ENCODE measurements at places on chromosomes 12 and 14.

- no peak for DNase-seq
These were observed 62.6 kb downstream of the FAR2 start for GRCh38 chr12:29211696-29212095.

GRCh38 chr12:111386885-111387284 is 18.0 kb upstream of the PHETA1 start:
- DNase-seq = no peak

DNA sequence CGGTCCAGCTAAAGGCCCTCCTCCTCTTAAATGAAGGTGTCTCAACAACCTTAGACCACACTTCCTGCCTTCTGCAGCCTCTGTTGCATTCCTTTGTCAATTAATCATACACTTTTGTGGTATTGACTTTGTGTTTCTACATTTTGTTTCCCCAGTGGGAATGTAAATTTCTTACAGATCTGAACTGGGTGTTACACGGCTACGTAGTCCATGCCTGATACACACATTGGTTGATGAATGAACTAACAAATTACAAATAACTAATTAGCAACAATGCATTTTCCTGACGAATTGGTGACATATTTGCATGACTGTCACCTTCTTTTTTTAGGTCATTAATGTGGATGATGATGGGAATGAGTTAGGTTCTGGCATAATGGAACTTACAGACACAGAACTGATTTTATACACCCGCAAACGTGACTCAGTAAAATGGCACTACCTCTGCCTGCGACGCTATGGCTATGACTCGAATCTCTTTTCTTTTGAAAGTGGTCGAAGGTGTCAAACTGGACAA is 15.2 kb upstream of the CCT2 start:
- DNase-seq = no peak

GRCh38 chr12:132165584-132165983 is 21.3 kb downstream of the NOC4L start:
- no peak for DNase-seq

DNA sequence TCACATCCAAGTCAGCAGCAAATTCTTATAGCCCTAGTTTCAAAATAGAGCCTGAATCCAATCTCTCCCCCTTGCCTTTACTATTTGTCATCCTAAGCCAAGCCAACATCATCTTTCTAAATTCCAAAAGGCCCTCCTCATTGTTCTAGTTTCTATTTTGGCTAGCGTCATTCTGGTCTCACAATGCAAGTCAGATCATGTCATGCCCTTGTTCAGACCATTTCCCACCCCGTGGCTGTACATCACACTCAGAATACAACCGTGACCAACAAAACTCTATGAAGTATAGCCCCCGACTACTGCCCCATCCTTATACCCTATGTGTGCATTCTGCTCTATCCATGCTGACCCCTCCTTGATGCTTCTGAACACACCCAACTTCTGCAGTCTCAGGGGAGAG is 12.3 kb upstream of the GNG2 start:
- no peak for DNase-seq

DNA sequence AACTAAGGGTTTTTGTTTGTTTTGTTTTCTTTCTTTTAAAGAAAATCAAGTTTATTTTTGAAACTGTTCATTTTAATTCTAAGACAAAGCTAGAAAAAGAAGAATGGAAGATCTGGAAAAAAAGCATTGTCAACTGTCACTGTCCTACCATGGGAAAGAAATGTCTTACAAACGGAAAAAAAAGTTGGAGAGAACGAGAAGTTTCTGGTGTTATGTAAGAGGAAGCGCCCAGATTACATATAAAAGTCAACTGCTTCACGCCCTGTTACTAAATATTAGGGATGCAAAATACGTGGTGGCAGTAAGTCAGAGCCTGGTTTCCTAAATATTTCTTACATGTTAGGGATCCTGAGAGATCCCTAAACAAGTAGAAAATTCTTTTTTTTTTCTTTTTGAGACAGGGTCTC is 14.3 kb upstream of the FBXL14 start:
- no peak for DNase-seq

GRCh38 chr12:67038486-67038885 is 230.7 kb upstream of the CAND1 start:
- no peak for DNase-seq

- DNase-seq = no peak
These were observed 1.2 kb downstream of the PITPNM2 start for GRCh38 chr12:123149501-123150274.

GRCh38 chr12:19891936-19892591 is 452.8 kb downstream of the AEBP2 start:
- DNase-seq = no peak

DNA sequence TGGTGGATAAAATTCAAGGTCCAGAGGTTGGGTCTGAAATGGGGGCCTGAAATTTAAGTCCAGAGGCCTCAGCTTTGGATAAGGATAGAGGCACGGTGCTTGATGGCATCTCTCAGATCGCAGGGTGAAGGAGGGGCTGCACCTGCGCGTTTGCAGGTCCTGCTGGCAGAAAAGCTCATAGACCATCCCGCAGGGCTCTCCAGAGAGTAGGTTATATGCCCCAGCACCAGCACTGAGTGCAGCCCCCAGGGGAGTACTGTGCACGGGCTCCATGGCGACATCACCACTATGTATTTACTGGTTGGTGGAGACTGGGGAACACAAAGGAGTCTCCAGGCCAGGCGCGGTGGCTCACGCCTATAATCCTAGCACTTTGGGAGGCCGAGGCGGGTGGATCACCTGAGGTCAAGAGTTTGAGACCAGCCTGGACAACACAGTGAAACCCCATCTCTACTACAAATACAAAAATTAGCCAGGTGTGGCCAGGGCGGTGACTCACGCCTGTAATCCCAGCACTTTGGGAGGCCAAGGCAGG is 4.3 kb upstream of the CD63 start:
- DNase-seq = no peak

- DNase-seq = no peak
These were observed 82.3 kb downstream of the SPPL3 start for GRCh38 chr12:120821878-120822277.

GRCh38 chr12:7141351-7142005 is 11.3 kb downstream of the CLSTN3 start:
- DNase-seq = no peak

GRCh38 chr12:48118284-48118871 is 786 bp upstream of the PFKM start:
- DNase-seq = peak; percentile 22

- DNase-seq = no peak
These were observed 131.9 kb downstream of the DAD1 start for GRCh38 chr14:22456998-22457594.

DNA sequence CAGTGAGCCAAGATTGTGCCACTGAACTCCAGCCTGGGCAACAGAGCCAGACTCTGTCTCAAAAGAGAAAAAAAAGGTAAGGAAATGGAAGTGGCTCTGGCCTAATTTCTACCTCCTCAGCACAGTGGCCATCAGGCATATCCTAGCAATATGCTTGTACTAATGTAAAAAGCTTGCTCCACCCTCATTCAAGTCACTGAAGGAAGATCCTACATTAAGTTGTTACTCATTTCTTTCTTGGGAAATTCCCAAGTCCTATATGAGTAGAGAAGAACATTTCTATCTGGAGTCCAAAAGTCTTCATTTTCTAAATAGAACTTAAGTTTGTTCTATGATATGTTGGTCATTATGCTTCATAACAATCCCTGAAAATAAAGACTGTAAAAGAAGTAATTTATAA is 67.3 kb upstream of the HOXC13 start:
- no peak for DNase-seq

DNA sequence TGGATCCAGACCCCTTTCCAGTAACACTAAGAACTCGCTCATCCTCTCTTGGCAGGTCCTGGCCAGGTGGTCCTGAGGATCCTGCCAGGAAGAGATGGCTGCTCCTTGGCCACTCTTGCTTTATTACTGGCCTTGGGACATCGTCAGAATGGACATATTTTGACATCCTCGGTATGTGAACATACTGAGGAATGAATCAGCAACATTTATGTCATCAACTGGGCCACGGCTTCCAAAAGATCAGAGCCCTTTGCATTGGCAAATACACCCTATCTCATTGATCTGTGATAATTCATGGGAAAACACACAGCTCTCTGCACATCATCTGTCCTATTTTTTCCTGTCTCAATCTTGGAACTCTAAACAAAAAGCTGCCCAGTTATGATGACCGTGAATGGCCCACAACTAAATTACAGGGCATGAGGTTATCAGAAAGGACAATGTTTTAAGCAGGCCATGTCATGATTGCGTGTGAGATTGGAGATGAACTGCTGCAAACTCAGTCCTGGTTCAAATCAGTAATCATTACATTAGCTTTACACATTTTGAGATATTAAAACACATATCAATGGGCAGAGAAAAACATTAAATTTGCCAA is 1325.8 kb downstream of the AACS start:
- no peak for DNase-seq

DNA sequence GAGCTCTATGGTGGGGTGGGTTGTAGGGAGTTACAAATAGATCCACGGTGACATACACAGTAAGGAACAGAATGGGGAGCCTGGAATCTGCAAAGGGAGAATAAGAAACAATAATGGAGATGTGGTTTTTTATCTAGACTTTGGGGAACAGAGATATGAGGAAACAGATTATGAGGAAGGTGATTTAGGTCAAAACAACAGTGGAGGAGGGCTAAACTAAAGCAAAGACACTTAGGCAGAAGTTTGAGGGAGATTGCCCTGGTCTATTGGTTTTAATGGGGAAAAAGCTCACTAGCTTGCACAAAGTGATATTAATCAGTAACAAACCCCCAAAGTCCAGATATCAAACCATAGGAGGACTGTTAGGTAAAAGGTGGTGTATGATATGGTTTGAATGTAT is 144.5 kb upstream of the DYRK2 start:
- DNase-seq = no peak

GRCh38 chr14:26935733-26936132 is 337.9 kb upstream of the NOVA1 start:
- DNase-seq = no peak

GRCh38 chr14:96201965-96202364 is 2.7 kb upstream of the BDKRB2 start:
- DNase-seq = no peak

GRCh38 chr12:130041983-130042812 is 120.1 kb upstream of the FZD10 start:
- DNase-seq = peak; percentile 64

GRCh38 chr12:113103756-113104450 is 31.7 kb downstream of the RASAL1 start:
- DNase-seq = no peak

GRCh38 chr12:18750085-18750484 is 12.2 kb downstream of the CAPZA3 start:
- DNase-seq = no peak
